CD4-positive, alpha-beta memory T cell (primary cell): ENCODE measurements at places on chromosomes 4 and X. TPM values are rescaled to one million over a fixed set of nuclear protein-coding genes. Genes with fewer than 3 reads are reported as not detected.

DNA sequence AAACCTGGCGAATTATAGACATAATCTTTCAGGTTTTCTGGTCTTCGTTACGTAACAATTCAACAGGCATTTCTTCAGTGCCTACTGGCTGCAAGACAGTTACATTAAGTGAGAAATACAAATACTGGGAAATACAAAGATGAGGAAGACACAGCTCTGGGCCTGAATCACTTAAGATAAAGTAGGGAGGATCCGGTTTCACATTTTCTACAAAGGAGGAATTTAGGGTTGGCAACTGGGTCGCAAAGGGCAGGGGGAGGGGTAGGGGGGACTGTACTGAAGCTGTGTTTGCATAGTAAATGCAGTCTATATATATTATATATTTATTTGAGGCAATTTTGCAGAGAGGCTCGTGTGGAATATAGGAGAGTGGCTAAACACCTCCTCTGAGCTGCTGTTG lies 107.4 kb downstream of the MAML3 start:
- no peaks in the 10 kb centered on the region for H3K36me3 ChIP-seq
- H3K4me3 ChIP-seq: no peak overlapping the region
- no peak for DNase-seq

DNA sequence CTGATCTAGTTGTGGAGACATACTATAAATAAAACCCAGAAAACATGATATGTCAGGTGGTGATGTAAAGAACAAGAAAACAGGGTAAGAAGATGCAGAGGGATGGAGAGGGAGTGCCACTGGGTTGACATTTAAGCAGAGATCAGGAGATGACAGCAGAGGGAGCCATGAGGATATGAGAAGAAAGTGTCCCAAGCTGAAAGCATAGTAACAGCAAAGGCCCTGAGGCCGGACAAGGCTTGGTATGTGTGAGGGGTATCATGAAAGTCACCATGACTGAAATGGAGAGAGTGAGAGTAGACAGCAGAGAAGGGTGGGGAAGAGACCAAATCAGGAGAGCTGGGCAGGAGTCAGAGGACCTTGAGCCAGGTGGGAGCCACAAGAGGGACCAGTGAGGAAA lies 3.4 kb downstream of the GPKOW start:
- peaks cover 34% of the 10 kb centered on the region for H3K4me1 ChIP-seq
- H3K4me3 ChIP-seq: no peak overlapping the region
- no peak overlapping the region for H3K27ac ChIP-seq
- H3K36me3 ChIP-seq: peaks cover 19% of the 10 kb centered on the region
- H3K27me3 ChIP-seq: no peaks in the 10 kb centered on the region
- DNase-seq: no peak

- DNase-seq: no peak
- H3K27me3 ChIP-seq: no peaks in the 10 kb centered on the region
- H3K4me1 ChIP-seq: no peaks in the 10 kb centered on the region
- H3K27ac ChIP-seq: no peak overlapping the region
- no peaks in the 10 kb centered on the region for H3K36me3 ChIP-seq
- H3K4me3 ChIP-seq: no peak overlapping the region
Observed at GRCh38 chrX:94435799-94436198, 761.8 kb downstream of the FAM133A start.

Gene PFKFB1
- 0.35 TPM for total RNA-seq

Gene DUSP9
- not detected for total RNA-seq

Gene ANOS1
- 0.14 TPM for total RNA-seq

DNA sequence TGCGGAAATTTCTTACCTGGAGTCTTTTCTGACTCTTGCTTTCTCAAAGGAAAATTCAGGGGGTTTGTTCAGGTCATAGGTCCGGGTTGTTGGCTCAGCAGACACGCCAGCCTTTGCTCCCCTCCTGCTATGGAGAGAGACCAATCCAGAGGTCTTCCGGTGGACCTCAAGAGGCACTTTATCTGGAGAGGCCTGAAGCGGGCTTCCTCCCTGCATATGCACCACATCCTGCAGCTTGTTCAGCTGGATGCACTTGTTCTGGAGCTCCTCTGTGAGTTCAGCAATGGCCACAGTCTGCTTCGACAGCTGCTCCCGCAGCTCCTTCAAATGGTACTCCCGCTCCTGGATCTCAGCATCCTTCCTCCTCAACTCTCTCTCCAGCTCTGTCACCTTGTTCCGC lies 10.5 kb downstream of the PRKG2 start:
- no peak overlapping the region for H3K27ac ChIP-seq
- H3K4me3 ChIP-seq: no peak overlapping the region
- no peak for DNase-seq
- H3K36me3 ChIP-seq: no peaks in the 10 kb centered on the region
- no peaks in the 10 kb centered on the region for H3K27me3 ChIP-seq

- no peaks in the 10 kb centered on the region for H3K36me3 ChIP-seq
- no peaks in the 10 kb centered on the region for H3K27me3 ChIP-seq
- H3K27ac ChIP-seq: no peak overlapping the region
- no peak overlapping the region for H3K4me3 ChIP-seq
- H3K4me1 ChIP-seq: no peaks in the 10 kb centered on the region
Observed at GRCh38 chr4:148770377-148770776, 328.2 kb upstream of the NR3C2 start.
